ENCODE measurements at places on chromosomes 2 and 18.
A peak's percentile ranks its signal among the peaks of the same experiment; 100 is the strongest.

DNA sequence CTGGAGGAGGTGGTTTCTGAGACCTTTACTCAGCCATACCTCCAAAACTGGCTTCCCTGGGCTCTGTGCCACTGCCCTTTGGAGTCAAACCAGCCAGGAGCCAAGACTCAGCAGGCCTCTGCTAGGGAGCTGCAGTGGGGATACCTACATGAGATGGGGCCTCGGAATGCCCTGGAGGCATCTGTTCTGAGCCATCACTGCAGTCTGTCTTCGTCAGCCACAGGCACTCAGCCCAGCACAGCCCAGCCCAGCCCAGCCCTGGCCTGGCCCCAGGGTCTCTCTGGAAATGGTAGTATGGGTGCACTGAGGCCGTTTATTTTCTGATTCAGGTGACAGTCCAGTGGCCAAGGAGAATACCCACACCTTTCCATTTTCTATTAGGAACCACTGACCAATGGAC, 209.8 kb downstream of the CELF4 start:
- no peak for DNase-seq

DNA sequence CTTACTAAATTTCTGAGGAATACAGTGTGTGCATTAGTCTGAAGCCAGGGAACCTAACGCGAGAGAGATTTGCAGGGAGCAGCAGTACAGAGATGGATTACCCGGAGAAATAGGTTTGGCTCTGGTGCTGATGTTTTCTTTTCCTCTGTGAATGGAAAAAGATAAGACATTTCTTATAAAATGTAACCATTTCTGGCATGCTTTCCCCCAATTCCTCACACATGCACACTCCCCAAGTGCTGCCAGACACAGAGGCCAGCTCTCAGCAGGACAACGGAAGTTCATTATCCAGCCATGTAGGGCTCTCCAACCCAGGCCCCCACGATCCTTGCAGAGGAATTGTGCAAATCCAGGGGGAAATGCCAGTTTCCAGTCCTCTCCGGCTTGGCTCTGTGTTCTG, 224.5 kb upstream of the MGAT5 start:
- DNase-seq, result no peak

DNA sequence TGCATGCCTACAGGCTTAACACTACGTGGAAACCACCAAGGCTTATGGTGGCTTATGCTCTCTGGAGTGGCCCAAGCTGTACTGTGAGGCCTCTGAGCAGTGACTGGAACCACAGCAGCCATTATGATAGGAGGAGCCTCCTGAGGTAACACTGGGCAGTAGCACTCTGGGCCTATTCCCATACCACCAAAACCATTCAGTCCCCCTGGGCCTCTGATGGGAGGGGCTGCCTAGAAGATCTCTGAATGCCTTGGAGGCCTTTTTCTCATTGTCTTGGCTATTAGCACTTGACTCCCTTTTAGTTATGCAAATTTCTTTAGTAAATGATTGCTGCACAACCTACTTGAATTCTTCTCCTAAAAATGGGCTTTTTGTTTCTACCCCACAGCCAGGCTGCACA, 985.0 kb downstream of the DPP10 start:
- no peak for DNase-seq

DNA sequence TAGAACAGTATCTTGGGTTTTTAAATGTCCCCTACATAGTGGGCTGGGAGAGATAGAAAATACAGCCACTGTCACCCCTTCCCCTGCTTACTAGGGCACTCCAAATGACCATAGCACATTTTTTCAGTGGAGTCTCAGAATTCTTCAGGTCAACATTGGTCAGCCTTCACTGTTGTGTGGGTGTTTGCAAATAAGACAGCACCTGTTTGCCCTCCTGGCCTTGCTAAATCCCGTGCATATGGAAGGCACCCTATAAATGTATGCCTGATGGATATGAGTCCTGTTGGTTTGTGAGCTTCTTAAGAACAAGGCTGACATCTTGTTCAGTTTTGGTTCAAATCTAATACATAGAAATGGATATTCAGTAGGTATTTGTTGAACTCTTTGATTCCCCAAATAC, 12.5 kb downstream of the ITGA6 start:
- DNase-seq, result no peak

GRCh38 chr2:195763866-195764265, 106.8 kb downstream of the SLC39A10 start:
- no peak for DNase-seq

- no peak for DNase-seq
Observed at GRCh38 chr18:11512096-11513025, 97.0 kb upstream of the SLC35G4 start.

DNA sequence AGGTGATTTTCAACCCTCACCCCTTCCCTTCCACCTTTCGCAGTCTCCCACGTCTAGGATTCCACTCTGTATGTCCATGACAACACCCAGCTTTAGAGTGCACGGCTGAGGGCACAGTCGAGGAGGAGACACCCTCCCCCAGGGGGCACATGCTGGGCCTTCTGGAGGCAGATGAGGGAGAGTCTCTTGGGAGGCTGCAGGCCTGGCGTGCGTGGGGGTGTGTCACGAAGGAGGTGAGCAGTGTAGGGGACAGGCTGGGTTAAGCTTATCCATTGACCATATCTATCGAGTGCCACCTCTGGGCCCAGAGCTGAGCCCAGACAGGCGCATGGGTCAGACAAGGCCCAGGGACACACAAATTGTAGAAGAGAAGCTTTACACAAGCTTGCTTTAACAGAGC, 18.8 kb downstream of the PROC start:
- no peak for DNase-seq

DNA sequence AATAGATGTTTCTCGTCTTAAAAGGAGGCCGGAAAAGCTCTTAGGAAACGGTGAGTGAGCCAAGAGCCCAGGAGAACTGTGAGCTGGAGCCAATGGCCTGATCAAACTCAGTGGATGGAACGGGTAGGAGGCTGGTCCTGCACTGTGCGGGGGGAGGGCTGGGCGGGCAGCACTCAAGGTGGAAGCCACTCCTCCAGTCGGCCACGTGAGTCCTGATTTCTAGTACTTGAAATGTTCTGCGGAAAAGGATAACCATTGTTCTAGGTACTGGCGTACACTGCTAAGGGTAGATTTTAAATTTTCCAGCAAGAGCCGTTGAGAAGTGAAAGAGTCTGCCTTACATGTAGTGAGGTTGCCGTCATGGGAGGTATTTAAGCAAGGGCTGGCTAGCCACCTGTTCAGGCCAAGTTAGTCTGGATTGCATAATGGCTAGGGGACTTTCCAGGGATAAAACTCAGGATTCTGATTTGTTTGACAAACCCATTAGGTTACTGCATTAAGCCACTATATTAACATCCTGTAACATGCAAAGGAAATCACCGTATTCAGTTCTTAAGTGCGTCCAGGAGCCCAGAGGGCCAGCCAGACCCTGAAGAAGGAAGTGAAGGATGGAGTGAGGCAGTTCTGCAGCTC, 51.3 kb upstream of the ODC1 start:
- no peak for DNase-seq

DNA sequence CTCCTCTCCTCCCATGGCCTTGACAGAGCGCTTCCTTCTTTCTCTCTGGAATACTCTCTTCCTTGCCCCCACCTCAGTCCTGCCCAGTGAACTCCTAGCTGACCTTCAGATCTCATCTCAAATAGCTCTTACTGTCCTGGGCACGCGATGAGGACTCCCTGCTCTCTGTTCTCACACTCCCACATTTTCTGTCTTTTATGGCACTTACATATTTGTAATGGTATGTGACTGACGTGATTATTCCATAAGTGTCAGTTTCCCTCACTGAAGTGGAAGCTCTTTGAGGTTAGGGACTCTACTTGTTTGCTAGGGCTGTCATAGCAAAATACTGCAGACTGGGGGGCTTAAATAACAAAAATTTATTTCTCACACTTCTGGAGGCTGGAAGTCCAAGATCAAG, 1.7 kb upstream of the DYSF start:
- DNase-seq, result no peak

- DNase-seq, result no peak
Observed at GRCh38 chr2:113304702-113305101, 26.0 kb upstream of the PAX8 start.

GRCh38 chr18:50656841-50657470, 97.1 kb downstream of the MAPK4 start:
- DNase-seq, result no peak

DNA sequence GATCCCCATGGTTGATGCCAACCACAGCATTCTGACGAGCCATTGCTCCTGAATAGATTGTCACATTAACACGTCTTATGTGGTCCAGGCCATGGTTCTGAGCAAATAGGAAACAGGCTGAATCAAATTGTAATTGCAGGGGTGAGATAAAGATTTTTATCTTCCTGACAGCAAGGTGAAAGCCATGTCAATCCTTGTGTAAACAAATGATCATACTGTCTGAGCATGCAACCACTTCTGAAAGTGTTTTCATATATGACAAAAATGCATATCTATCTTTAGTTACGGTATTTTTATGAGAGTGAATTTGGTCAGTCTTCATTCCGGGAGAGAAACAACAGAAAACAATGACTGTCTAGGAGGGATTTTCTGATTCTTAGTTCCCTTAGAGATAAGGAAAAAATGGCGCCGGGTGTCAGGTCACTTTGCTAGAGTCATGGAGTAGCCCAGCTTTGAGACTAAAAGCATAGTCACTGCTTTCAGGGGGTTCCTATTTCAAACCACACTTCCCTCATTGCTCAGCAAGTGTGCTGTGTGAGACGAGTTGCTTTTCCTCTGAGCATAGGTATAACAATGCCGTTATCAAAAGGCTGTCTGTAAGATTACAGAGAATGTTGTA, 958.9 kb downstream of the DCDC2C start:
- DNase-seq, result no peak

- DNase-seq, result no peak
Observed at GRCh38 chr18:154151-154550, 4.2 kb upstream of the USP14 start.

DNA sequence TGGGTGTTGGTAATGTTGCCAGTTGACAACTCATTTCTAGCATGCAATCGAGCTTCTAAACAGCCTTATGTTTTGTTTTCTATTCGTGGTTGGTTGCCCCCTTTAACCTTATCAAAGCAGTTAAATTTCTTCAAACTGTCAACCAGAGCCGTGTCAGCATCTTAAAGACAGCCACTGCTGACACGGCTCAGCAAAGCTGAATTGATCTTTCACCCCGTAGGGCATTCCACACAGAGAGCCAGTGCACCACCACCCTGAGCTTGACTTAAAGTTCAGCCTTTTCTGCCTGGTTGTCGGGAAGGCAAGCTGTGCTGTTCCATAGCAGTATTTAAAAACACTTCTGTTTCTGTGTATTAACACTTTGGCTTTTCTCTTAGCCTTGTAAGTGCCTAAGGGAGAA, 355.0 kb upstream of the CHST9 start:
- DNase-seq, result no peak

GRCh38 chr2:10762651-10763460, 41.4 kb downstream of the ATP6V1C2 start:
- peak; percentile 25 for DNase-seq

Measured in right renal pelvis (tissue), 4 donors.